ENCODE measurements at places on chromosomes 3 and 15.

DNA sequence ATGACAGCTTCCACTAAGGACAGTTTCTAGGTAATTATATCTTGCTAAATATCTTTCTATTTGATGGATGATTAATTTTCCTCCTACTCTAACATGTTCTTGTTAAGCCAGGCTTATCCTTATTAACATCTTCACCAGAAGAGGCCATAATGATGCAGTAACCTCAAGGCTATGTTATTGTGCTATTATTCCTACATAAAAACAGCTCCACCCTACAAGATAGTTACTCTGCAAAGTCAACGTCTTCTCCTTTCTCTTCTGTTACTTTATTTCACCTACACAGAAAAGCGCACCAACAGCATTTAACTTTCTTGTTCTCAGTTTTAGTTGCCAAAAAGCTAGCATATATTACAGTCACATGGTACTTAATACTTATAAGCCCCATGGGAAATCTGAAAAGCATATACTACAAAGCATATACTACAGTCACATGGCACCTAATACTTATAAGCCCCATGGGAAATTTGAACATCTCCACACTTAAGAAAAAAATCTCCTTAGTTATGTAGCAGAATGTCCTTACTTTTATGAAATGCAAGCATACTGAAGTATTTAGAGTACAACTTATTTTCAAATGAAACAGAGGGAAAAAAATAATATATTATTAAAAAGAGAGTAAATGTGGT lies 13.4 kb downstream of the ADAM10 start:
- no peak for DNase-seq

GRCh38 chr15:67145710-67146109 lies 80.3 kb downstream of the SMAD3 start:
- DNase-seq = no peak

GRCh38 chr3:26369133-26369532 lies 253.4 kb upstream of the LRRC3B start:
- no peak for DNase-seq

DNA sequence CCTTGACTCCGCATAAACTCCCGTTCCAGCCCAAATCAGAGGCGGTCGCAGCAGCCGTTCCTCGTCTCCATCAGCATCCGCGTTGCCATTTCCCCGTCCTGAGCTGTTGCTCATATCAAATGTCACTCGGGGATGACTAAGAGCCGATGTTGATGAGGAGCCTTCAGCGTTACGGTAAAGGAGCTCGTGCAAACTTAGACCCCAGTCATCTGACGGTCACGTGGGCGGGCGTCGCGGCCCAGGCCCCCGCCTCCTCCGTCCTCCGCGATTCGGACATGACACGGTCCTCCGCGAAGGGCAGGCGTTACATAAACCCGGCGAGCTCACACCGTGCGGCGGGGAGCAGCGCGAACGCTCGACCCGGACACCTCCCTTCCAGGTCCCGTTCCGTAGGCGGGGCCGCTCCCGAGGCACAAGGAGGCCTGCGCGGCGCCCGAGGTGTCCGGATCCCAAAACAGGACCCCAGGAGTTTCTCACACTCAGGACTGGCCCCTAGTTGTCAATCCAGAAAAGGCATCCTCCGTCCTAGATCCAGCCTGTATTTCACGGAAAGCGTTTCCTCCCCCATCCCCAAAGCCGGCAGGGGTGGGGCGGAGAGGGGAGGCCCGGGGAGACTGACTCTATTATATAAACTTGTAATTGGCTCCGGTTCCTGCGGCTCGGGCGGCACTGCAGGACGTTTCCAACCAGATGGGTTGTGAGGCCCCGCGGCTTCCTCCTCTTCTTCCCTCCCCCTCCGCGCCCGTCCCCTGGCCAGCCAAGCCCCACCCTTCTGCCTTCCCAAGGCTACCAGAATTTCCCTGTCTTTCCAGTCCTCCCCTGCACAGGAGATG lies 100.0 kb upstream of the IGF1R start:
- DNase-seq = no peak

GRCh38 chr15:27250223-27250622 lies 279.2 kb downstream of the GABRG3 start:
- no peak for DNase-seq

DNA sequence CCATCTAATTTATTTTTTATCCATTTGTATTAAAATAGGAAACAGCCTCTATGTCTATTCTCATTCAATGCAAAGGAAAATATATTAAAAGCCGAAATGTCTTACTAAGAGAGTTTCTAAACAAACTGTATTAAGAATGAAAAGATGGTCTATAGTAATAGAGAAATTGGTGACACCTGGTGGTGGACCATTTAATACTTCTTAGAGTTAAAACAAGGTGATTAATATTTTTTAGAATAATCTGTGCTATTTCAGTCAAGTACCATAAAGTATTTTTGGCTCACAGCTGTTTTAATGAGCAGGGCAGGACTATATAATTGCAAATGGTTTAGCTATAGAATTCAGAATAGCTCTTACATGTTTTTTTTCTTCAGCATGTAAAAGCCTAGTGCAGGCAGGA lies 55.7 kb downstream of the SYNPR start:
- DNase-seq = peak; percentile 22

DNA sequence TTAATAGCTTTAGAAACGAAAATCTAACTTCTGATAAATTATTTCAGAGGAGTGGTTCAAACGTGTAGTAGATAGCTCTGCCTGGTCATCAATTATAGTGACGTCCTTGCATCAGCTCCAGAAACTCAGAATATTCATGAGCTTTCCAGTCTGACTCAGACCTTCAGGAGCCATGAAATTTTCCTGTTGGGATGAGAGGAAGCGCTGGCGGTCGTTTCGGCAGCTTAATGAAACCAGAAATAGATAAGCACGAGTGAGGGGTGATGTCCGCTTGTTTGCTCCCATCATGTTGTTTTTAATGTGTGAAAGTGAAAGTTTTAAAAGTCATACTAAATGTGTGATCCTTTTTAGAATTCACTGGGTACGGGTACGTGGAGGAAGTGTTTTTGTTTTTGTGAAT lies 141.1 kb downstream of the PGPEP1L start:
- no peak for DNase-seq

GRCh38 chr3:194129581-194130133 lies 6.3 kb upstream of the HES1 start:
- DNase-seq = no peak

DNA sequence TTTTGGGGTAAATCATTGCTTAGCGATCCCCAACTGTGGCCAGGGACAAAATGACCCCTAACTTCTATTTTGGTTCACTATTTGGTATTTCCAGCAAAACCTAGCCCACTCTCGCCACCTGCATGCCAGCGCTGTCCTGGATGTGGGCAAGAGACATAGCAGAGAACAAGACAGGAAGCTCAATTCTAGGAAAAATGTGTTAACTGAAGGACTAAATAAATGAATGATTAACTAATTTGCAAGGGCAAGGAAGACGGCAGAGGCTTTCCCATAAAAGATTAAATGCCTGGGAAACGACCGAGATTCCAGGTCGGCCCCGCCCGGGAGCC lies 408 bp downstream of the NICN1 start:
- peak; percentile 17 for DNase-seq

GRCh38 chr15:25799906-25800700 lies 63.0 kb downstream of the ATP10A start:
- no peak for DNase-seq

DNA sequence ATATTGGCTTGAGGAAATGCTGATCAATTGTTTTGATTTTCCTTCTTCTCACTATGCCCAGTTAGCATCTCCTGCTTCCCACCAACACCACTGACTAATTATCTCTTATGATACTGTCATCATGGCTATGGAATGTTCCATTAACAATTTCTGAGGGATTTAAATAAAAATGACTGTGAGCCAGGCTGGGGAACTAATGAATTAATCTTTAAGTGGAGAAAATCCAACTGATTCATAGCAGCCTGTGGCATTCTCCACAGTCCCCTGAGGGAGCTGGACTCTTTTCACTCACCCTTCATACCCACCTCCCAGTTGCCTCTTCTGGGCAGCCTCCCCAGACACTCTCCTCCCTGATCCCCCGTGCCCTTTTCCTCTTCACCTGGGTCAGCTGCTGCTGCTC lies 353.6 kb downstream of the CLSTN2 start:
- no peak for DNase-seq

DNA sequence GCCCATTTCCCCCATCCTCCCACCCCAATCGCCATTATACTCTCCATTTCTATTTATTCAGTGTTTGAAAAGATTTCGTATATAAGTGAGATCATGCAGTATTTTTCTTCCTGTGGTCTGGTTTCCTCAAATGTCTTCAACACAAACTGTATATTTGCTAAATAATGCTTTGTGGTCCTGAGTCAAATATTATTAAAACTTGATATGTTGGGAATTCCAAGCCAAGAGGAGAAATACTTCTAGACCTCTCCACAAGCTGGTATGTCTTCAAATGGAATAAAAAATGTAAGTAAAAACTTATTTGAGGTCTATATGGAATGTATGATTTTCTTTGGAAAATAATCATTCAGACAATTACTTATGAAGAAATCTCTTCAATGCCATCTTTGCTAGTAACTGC lies 122.5 kb upstream of the TSC22D2 start:
- DNase-seq = no peak

DNA sequence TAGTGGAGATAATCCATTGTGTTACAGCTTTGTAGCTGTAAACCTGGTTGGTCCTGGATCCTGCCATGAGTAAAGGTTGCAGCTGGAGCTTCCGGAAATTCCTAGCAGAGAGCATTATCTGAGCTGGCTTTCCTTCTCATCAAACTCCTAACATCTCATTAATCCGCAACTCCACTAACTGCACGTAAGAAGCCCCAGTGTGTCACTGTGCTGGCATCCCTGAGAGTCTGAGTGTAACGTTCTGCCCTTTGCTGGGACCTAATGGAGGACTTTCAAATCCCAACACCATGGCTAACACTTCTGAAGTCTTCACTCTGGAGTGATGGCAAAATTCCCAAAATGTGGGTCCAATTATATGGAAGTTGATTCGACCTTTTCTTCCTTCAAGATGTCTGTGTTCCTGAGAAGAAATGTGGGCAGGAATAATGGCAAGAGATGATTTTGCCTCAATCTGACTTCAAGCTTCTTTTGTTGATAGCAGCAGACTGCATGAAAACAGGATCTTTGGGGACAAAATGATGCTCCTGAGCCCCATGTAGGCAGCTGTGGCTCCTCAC lies 9.6 kb upstream of the TRPM1 start:
- no peak for DNase-seq

DNA sequence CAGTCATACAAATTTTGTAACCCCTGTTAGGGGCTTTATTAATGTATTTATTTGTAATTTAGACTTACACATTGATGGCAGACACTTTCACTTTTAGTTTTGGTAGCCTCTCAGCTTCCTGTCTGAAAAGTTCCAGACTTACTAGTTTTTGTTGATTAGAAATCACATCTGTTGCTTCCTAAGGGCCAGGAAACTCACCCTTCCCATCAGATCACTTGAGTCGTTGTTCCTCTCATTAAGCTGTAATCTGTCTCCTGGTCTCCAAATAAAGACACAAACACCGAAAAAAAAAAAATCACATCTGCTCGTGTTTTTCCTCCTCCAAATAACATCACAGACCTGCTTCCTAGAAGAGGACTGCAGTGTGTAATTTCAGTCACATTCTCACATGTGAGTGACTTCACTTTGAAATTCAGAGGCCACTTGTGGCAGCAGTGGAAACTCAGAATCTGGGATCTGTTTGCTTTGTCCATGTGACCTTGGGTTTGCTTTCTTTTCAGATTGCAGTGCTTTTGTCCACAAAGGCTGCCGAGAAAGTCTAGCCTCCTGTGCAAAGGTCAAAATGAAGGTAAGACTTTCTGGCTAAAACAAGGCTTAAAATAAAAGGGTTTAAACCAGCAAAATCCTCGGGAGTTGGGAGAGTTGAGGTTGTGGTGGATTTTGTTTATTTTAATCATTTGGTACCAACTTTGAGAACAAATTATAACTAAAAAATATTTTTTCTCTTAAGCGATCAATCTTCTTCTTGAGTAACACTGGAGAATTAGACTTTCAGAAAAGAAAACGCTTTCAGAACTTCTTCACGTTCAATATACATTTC lies 87.0 kb downstream of the KLHL25 start:
- DNase-seq = no peak

- no peak for DNase-seq
Measured at GRCh38 chr15:90306560-90306959, 41.1 kb downstream of the NGRN start.

- DNase-seq = no peak
Measured at GRCh38 chr3:24259901-24260512, 234.6 kb downstream of the THRB start.

DNA sequence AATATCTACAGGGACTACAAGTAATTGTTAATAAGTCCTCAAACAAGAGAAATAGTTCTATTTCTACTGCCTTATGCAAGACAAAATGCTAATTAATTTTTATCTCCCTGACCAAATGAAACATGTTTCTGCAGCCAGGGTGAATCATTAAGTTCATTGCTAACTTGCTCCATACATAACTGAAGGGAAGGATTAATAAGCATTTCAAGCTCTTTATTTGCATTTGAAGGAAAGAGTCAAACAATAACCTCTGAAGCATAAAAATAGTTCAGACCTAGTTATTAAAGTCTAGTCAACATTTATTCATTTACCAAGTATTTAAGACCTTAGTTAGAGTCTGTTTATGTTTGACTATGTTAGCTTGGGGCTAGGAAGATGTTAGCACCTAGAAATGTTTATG lies 120.0 kb downstream of the ATP1B3 start:
- DNase-seq = no peak

DNA sequence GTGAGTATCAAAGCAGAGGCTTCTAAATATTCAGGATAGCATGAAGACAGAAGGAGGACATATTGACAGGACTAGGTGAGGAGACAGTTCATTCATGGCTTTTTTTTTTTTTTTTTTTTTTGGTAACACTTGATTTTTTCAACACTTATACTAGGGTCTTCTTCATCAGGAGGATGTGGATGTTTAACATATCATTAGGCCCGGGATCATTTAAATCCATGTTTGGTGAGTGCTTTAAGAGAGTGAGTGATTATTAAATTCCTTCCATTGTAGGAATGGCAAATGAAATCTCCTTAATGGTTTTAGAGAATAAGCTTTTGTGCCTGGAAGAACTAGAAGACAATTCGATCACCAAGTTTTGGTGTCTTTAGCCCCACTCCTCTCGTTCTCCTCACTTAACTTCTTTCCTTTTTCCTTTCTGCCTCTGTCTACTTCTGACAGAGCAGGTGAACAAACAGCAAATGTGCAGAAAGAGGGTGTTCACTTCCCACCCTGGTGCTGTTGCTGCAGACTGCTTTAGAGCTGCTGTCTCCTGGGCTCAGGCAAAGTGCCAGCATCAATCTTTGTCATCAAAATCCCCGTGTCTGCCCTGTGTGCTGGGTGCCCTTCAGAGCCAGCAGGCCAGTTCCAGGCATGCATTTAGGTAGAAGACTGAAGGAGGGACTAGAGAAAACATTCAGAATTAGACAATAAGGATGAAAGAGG lies 35.6 kb upstream of the RAB11A start:
- peak; percentile 14 for DNase-seq

DNA sequence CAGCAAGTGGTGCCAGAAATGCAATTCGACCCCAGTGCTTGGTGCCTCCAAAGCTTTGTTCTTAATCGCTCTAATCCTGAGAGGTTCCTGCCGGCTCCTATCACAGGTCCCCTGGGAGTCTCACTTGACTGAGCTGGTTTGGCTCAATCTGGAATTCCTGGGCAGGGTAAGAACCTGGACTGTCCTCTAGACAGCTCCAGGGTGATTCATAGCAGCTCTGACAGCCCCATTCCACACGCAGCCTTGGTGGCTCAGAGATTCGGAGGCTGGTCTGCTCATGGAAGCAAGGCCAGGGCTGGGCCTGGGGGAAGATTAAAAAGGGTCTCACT lies 37.9 kb downstream of the MYO5C start:
- DNase-seq = peak; percentile 45

Measured in DMS79 treated with DMSO at 0.1 percent for 48 hours (cell line).